ENCODE measurements at places on chromosomes 4 and X.

DNA sequence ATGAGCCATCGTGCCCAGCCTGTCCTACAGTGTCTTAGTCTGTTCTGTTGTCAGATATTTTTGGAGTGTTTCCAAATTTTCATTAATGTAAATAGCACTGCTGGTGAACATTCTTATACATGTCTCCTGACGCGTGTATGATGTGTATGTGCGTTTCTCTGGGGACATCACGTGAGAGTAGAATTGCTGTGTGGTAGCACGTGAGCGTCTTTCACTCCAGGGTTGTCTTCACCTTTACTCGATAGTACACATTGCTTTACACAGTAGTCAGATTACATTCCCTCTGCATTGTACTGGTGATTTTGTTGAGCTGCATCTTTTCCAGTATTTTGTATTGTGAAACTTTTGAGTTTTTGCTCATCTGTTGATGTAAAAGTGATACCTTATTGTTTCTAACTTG lies 60.0 kb downstream of the ARHGAP10 start:
- DNase-seq = no peak

GRCh38 chr4:127555106-127555505 lies 77.7 kb upstream of the INTU start:
- DNase-seq = no peak

DNA sequence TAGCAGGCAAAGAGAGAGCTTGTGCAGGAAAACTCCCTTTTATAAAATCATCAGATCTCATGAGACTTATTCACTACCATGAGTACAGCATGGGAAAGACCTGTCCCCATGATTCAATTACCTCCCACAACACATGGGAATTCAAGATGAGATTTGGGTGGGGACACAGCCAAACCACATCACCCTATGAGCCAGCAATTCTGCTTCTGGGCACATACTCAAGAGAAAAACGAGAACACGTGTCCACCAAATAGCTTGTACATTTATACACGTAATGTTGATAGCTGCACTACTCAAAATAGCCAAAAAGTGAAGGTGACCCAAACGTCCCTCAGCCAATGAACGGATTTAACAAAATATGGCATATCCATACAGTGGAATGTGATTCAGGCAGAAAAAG lies 94.5 kb upstream of the DHRSX start:
- DNase-seq = no peak

DNA sequence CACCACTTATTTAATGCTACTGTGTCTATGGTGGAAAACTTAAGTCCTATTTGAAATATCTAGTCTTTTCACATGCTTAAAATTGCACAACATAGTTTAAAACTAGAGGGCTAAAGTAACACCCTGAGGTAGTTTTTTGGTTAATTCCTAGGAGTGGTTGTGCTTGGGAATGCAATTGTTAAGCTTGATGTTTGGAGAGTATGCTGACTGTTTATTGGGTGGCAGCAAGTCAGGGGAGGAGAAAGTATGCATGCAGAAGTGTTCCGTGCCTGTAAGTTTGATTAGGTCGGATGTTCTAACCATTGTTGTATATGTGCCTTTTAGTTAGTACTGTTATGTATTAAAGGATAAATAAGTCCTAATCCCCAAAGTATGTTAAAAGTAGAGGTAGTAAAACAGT lies 40.5 kb downstream of the CXCL8 start:
- DNase-seq = no peak

DNA sequence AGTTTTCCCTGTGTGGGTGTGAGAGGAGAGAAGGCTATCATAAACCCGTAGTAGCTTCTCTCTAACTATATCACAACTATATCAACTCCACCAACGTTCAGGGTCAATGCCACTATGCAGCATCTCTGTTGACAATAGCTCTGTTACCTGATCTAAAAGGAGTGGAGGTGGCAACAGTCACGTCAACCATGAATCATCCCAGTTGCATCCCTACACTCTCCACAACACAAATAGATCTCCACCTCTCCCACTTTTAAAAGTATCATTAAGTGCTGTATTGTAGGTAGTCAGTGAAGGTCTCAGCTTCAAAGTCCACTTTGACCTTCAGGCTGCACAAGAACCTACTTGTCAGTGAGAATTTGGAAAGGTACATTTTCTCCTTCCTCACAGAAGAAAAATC lies 600.5 kb upstream of the GRIA3 start:
- DNase-seq = no peak

DNA sequence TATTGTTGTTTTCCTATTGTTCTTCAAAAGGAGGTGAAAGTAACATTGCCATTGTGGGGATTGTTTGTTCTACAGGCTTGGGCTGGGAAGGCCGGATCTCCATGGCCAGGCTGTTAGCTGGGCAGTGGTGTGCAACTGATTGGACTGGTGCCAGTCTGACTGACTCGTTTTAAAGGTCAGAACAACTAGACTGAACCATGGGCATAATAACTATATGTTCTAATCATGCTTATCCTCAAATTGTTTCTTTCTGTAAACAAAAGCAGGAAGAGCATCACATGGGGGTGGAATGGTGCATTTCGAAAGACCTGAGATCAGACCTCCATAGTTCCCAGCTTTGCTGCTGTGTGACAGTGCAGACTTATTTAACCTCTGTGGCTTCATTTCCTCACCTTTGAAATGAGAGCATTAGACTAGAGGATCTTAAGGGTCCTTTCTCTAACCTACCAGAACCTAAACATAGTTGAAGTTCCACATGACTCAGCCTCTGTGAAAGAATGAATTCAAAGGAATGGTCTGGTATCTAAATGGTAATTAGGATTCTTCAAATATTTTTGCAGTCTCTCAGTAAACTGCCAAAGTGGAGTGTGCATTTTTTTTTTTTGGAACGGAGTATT lies 66.7 kb upstream of the PGRMC2 start:
- DNase-seq = peak; percentile 61

DNA sequence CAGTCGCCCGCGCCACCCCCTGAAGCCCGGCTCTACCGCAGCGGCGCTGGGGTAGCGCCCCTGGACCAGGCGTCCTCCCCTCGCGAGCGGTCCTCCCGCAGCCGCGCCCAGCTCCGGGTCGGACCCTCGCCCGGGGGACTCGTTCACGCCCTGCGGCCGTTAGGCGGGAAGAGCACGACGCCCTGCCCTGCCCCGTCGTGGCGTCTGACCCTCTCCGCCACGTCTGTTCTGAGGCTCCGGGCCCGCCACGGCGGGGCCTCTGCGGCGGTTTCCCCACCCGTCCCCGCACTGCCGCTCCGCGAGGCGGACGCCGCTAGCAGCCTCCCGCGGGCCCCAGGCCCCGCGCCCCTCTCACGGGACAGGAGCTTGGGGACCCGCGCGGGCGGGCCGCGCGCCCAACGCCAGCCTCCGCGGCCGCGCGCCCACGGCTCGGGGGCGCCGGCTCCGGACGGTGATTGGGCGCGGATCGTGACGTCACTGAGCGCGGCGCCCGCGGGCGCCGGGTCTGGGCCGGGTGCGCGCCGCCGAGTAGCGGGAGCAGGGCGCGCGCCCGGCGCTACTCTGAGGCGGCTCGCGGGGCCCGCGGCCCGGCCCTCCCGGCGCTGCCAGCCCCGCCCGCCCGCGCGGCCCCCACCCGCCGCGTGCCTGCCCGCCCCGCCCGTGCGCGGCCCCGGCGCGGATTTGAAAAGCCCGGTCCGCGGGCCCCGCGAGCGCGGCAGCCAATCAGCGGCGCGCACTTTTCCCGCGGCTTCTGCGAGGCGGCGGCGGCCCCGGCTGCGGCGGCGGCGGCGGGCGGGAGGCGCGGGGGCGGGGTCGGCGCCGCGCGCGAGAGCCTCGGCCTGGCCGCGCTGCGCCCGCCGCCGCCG lies at the start of gene NSD2:
NSD2 (plus strand) TSS at position 816 of the 866 bp plus-strand sequence. CDS start 29,262 bp downstream, outside the sequence.
- DNase-seq = no peak

DNA sequence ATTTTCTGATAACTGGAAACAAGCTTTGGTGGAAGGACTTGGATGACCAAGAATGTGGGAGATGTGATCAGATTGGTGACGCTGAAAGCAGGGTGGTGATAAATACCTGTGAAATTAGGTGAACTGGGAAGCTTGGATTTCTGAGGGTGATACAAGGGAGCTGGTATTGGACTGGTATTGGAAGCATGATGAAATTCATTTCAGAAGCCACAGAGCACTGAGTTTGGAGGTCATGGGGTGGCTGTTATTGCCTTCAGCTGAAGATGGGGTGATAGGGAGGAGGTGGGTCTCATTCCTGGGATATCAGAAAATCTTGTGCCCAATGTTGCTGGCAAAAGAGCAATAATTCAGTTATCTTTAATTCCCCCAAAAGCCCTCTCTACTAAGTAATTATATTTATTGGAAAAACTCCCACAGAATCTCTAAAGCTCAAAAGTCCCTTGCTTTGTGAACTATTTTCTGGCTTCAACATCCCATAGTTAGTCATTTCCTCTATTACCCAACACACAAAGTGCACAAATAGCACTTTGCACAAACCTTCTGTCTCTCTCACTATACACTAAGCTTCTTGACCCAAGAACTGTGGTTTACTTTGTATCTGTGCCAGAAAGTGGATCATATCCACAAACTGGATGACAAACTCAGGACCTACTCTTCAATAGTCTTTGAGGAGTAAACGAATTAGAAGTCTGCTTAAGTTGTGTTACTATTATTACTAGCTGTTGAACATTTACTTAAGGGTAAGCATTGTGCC lies 23.1 kb upstream of the CAMK2D start:
- DNase-seq = peak; percentile 12

DNA sequence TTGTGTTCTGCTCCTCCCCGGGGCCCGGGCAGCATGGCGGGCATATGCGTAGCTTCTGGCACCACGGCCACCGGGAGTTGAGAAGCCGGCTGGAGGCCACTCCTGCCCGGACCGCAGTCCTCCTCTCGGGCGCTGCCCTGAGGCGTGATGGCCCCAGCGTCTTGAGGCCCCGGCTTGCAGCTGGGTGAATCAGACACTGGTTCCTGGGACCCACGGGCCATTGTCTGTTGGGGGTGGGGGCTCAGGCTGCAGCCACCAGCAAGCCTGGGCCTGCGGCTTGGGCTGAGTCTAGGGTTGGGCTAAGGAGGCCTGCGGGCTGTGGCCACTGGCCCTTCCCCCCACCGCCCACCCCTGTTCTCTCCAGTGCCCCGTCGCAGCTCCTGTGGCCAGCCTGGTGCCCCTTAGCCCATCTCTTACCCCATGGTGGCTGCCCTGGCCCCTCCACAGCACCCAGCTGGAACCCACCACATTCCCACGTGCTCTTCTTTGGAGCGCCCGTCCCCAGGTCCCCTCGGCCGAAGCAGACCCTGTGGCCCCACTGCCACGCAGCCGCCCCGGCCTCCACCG lies 6.7 kb upstream of the UVSSA start:
- no peak for DNase-seq

- no peak for DNase-seq
Observed at GRCh38 chr4:182192511-182193181, 50.6 kb upstream of the TENM3 start.

DNA sequence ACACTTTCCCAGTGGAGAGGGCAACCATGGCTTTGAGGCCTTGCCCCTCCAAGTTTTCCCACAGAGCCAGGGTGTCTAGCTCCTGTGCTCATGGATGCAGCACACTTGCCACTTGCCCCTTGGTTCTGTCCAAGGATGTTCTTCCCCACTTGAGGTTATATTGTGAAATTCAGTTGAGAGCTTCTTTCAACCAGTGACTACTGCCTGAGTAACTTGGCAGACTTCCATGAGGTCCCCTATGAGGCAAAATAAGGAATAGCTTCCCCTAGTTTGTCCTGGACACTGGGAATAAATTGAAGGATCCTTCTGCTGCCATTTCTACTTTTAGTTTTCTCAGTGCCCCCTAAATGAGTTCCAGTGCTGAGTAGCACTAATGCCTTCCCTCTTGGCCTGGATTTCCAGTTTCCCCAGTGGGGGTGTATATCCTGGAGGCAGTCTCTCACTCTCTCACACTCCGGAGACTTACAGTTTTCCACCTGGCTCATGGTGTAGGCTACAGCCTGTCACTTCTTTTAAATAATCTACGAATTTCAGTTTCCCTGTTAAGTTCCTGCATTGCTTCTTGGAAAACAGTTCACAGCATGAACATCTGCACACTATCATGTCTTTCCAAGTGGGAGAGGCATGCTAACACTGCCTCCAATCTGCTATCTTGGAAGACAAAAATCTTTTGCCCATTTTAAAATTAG lies 36.4 kb upstream of the ADH4 start:
- DNase-seq = no peak

DNA sequence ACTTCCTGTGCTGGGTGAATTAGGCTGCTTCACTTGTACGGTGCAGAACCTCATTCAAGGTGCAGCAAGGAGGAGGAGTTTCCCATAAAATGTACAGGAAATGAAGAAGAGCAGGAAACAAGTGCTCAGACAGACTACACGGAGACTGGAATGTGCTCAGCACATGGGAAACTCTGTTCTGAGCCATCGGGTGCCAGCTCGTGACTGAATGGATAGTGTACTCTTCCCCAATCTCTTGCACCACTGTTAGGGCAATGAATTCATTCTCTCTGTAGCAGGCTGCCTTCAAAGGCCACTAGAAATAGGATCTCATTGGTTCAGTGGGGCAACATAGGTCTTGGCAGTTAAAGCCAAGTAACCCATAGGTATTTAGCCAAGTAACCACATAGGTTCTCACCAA lies 200.0 kb upstream of the LDB2 start:
- no peak for DNase-seq

DNA sequence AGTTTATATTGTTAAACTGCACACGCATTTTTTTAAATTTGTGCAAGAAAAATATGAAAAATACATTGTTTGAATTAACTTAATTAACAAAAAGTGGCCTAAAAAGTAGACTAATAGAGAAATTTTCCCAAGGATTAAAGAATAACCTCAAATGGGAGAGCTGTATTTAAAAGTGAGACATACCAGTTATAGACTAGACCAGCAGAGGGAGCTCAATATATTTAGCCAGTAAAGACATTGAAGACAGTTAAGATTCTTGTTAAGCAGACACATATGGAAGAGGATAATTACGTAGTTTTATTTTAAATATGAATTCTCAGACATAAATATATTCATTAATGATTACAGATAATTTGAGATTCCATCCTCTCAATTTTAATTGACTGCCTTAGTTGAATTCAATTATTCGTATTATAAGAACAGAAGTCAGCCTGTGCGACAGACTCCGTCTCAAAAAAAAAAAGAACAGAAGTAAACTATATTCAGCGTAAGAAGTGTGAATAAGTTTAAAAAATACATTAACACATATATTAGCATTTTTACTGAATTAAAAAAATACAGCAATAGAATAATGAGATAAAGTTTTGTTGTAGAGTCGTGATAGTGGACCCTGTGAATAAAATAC lies 64.8 kb downstream of the GLRA3 start:
- DNase-seq = peak; percentile 18

DNA sequence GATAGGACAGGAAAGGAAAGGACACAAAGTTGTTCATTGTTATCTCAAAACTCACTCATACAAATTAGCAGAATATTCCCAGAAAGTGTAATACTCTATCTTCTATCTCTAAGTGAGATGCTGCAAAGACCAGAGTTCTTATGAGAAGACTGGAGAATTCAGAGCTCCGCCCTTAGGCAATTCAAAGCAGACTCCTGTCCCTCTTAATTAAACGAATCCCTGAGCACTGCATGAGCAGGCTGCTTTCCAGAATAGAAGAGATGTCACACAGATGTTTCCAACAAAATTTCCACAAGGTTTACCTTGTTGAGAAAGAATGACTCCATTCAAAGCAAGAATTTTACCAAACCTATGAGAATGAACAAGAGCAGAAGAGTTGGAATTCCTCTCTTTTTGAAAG lies 630.8 kb upstream of the INTU start:
- DNase-seq = no peak

GRCh38 chrX:134244043-134244442 lies 7.1 kb downstream of the CCDC160 start:
- DNase-seq = no peak
